ENCODE measurements at places on chromosomes 12 and 14.

DNA sequence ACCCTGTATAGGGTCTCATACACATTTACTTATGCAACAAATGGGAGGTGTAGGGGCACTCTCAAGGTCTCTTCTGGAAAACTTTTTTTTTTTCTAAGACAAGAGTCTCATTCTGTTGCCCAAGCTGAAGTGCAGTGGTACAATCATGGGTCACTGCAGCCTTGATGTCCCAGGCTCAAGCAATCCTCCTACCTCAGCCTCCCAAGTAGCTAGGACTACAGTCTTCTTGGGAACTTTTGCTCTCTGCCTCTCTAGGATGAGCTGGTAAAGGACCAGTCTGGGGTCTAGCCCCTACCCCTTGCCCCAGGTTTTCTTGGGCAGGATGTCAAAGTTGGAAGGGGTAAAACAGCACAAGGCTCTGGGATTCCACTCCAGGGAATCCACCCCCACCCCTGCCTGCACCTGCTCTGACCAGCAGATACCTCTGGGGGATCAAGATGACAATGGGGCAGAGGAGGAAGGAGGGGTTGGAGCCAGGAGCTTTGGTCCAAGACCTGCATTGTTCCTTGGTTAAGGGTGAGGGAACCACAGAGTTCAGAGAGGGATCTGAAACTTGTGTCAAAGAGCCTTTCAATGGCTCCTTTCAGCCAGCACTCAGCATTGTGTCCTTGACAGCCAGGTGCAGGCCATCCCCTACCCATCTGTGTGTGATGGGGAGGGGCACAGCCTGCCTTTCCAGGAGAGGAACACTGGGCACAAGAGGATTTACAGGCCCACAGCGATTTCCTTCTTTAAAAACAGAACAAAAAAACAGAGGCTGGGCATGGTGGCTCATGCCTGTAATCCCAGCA is 12.2 kb downstream of the CTDSP2 start:
- no peak for DNase-seq

DNA sequence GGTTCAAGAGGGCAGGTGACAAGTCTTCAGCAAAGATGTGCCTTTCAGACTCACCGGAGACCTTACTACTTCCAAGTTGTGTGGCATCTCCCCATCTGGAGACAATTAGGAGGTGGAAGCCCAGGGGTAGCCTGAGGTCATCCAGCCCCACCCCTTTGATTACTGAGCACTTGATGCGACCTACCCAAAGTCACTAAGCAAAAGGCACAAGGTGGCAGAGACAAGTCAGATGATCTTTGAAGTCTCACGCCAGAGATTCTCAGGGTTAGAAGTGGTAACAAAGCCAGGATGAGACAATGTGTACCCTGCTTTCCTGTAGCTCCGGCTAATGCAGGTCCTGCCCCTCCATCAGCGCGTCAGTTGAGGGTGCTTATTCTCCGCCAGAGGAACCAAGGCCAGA is 1.4 kb upstream of the FOXN3 start:
- DNase-seq: no peak

- peak; percentile 91 for DNase-seq
These were observed 4.2 kb upstream of the AJUBA start for GRCh38 chr14:22986508-22987054.

- no peak for DNase-seq
These were observed 128.0 kb downstream of the NUAK1 start for GRCh38 chr12:106010741-106011140.

- DNase-seq: no peak
These were observed 2.0 kb upstream of the P3H3 start for GRCh38 chr12:6826125-6826733.

DNA sequence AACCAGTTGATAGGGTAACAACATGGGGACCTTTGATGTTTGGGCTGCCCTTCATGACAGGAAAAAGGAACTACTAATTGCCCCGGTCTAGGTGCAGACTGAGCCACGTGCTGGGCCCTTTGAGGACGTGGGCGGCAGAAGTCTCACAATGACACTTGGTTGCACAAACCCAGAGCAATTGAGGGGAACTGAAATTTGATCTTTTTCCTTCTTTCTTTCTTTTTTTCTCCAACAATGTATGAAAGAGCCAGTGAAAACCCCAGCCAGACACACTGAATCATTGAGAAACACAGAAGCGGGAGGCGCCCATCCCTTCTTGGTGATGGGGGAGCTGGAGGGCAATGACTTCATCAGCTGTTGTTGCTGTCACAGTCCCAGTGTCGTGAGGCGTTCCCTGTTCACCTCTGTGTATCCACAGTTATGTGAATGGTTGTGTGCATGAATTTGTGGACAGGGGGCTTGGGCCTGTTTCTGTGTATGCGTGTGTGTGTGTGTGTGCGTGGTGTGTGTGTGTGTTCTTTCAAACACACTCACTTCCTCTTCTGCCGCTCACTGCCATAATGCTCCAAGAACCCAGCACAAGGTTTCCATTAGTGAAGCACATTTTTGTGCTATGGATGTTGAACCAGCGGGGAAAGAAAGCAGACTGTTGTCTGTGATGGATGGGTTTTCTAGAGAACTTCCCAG is 137.5 kb upstream of the CCND2 start:
- no peak for DNase-seq

- DNase-seq: no peak
These were observed 280.6 kb upstream of the PWP1 start for GRCh38 chr12:107404981-107405380.

- no peak for DNase-seq
These were observed 330.5 kb downstream of the PAWR start for GRCh38 chr12:79360286-79360685.

GRCh38 chr12:103334466-103334865 is 161.3 kb downstream of the C12orf42 start:
- no peak for DNase-seq

DNA sequence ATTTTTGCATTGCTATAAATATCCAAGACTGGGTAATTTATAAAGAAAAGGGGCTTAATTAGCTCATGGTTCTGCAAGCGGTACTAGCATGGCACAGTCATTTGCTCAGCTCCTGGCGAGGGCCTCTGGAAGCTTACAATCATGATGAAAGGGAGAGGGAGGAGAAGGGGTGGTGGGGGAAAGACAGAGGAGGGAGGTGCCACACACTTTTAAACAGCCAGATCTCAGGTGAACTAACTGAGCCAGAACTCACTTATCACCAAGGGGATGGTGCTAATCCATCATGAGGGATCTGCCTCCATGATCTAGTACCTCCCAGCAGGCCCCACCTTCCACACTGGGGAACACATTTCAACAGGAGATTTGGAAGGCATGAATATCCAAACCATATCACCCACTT is 476.3 kb downstream of the PCNX1 start:
- no peak for DNase-seq
